NCI-H2029 treated with DMSO at 0.1 percent for 48 hours (cell line): ENCODE measurements at places on chromosomes 11 and 22.
A peak's percentile ranks its signal among the peaks of the same experiment; 100 is the strongest.

DNA sequence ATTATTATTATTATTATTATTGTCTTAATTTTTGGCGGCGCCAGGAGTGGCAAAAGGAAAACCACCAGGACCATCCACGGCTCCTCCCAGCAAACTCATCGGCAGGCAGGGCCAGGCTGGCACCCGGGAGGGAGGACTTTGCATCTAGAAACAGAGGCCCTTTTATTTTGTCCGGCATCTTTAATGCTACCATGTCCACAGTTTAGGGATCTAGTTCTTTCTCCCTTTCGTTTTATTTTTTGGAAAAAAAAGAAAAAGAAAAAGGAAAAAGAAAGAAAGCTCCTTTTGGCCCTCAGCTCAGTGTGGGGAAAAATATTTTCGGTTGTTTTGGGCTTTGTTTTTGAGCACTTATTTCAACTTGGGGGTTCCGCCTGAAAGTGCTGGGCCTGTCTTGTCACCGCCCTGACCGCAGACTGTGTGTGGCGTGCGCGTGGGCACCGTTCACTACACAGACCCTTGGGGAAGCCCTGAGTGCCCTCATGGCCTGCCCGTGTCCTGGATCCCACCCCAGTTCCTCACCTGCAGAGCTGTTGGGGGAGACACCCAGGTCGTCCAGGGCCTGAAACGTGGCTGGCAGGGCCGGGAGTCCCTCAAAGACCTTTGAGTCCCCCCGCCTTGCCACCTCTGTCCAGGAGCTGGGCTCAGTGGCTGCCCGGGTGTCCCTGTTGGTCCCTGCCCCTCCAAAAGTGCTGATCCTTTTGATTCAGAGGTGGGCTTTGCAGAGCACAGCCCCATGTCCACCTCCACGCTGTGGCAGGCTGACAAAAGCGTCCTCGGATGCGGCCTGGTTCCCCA lies 69.1 kb upstream of the PPARA start:
- DNase-seq = no peak

DNA sequence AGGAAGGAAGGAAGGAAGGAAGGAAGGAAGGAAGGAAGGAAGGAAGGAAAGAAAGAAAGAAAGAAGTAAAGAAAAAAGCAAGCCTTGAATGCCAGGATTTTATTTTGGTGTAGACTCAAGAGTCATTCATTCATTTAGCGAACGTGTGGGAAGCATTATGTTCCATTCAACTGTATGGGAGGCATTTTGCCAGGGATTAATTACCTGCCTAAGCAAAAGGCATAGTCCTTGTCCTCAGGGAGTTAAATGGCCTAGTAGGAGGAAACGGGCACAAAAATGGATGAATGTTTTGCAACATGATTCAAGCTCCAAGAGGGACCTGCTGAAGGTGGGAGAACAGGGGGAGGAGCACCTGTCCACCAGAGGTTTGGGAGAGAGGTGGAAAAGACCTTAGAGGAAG lies 16.2 kb upstream of the ZNRF3 start:
- peak; percentile 31 for DNase-seq

DNA sequence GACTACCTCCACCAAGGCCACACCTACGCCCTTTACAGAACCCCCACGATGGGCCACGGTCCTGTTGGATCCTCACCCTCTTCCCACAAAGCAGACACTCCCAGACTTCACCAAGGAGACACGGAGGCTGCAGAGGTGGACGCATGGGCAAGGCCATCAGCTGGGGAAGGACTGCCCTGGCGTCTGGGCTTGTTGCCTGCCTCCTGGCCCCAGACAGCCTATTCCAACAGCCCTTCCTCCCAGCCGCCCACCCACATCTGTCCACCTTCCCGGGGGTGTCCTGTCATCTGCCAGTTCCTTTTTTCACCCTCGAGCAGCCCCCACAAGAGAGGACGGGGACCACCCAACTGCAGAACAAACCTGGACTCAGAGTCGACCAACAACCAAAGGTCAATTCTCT lies 28.9 kb upstream of the TH start:
- DNase-seq = no peak

DNA sequence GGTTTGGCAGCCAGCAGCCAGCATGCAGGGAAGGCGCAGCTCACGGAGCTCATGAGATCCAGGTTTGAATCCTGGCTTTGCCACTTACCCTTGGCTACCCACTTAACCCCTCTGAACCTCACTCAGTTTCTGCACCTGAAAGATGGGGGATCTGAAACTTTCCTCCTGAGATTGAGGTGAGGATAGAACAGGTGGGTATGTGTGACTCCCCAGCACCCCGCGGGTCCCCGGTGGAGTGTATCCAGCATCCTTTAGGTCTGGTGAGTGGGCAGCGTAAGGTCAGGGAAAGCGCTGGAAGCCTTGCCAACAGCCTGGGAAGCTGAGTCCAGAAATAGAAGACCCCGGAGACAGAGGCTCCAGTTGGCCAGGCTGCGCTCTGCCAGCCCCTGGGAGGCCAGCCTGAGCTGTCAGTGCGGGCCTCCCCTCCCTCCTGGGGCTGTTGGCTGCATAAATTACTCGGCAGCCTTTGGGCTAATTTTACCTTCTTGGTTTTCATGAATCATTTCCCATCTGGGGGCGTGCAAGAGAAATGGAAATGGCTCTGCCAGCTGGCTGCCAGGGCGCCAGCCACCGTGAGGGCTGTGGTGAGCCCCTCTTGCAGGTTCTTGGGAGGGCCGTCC lies 17.6 kb downstream of the PRDM11 start:
- no peak for DNase-seq

DNA sequence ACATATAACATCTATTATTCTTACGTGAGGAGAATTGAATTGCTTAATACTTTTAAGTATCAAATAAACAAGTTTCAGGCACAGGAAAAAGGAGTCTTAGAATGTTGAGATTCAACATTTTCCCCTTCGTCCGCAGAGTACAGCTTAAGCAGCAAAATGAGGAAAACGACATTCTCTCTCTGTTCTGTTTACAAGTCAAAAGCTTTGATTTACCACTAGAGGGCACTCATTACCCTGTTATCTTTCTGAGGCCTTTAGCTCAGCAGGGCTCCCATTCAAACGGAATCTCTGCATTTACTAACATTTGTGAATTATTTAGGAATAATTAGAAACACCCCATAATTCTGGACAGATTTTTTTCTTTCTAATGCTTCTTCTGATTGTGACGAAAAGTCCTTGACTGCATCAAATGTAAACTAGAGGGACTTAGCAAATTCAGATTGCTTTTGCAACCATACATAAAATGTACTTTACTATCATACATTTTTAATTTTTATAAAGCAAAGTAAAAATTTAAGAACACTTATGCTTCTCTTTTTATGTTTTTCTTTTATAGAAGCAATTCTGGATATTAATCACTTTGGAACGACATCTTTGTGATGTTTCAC lies 75.0 kb downstream of the JRKL start:
- DNase-seq = peak; percentile 73

- DNase-seq = no peak
Measured at GRCh38 chr11:96200243-96200642, 142.8 kb downstream of the MAML2 start.

- no peak for DNase-seq
Measured at GRCh38 chr11:59501931-59502330, 1.4 kb upstream of the OR4D11 start.

DNA sequence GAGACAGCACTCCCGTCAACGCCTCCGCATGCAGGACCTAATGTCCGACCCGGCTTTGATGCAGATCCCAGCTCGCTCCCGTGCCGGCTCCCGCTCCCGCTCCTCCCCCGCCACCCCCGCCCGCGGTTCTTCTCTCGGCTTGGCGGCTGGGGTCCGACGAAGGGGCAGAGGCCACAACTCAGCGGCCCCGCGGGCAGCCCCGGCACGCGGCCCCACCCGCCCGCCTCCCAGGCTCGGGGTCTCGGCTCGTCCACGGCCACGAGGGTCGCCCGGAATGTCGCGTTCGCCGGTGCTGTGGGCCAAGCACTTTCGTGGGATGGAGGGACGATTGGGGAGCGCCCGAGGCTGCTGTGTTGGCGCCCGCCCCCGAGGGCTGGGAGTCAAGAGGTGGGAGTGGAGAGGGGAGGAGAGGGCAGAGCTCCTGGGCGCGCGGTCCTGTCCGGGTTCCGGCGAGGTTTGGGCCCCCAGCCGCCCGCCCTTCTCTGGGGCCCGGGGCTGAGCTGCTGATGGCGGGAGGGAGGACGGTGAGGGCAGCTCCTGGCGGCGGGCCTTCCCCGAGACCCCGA lies 5.3 kb upstream of the TBX1 start:
- no peak for DNase-seq

DNA sequence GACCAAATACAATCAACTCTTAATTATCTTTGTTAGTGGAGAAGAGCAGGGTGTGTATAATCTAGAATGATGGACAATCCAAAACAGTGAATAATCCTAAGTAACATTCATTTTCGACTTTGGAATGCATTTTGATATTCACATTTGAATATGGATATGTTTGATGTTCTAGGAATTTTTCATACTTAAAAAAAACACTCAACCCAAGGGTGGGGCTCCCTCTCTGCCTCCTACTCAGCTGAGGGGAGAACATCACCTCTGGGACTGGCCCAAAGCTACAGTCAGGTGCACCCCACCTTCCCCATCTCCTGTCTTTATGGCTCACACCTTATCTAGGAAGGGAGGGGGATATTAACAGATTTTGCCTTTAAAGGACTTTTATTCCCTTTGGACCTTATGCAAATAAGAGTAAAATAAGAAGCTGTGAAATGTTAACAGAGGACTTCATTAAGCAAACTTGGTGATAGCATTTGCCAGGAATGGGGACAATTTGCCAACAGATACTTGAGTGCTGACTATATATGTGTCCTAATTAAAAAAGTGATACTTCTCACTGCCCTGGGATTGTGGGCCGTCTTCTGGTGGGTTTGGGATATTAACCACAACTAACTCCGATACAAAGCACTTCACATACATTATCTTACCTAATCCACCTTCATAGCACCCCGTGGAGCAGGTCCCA lies 187.0 kb downstream of the ST3GAL4 start:
- no peak for DNase-seq

GRCh38 chr11:76759517-76759916 lies 23.6 kb upstream of the TSKU start:
- no peak for DNase-seq

- DNase-seq = no peak
Measured at GRCh38 chr11:134574947-134575346, 162.9 kb upstream of the B3GAT1 start.

DNA sequence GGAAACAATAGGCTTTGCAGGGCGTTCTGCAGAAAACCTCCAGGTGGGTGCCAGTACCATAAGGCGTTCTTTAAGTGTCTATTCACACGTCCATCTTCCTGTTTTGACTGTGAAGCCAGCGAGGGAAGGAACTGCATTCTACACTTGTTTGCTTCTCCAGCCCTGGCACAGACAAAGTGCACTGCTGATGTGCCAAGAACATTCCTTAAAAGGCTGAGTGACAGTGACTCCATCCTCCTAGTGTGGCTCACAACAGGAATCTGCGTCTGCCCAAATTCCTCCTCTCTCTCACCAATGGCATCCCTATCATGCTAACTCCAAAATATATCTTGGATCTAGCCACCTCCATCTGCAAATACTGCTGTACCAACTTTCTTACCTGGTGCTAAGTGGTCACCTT lies 407.4 kb upstream of the SYN3 start:
- DNase-seq = no peak

- DNase-seq = no peak
Measured at GRCh38 chr22:23047265-23047664, 23.1 kb upstream of the GNAZ start.

- DNase-seq = no peak
Measured at GRCh38 chr22:28442711-28443525, 236.7 kb downstream of the TTC28 start.

GRCh38 chr11:65744699-65745042 lies 24.1 kb upstream of the RNASEH2C start:
- no peak for DNase-seq

- DNase-seq = no peak
Measured at GRCh38 chr22:42208362-42208761, 62.1 kb downstream of the TCF20 start.

- no peak for DNase-seq
Measured at GRCh38 chr11:110446061-110446460, 16.3 kb downstream of the FDX1 start.

DNA sequence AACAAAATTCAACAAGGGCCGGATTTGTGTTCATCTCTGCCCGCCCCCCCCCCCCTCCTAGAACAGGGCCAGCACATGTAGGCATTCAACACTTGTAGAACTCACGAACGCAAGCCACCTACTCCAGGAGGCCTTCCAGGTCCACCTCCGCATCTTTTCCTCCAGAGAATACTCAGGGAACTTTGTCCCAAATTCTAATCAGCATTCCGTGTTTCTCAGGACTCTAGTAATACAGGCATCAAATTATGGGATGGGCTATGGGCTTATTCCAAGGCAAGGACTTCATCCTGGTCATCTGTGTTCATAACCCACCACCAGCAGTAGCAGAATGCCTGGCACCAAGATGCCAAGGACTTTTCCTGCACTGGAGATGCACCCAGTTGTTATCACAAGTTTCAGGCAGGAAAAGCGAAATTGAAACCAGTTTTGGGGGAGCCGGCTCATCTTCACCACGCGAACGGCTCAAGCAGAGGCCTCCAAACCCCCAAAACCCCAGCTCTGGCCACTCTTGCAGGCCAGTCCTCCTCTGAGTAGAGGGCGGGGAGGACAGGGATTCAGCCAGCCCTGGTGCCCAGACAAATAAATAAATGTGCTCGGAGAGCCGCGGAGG lies 462 bp downstream of the UBE2L6 start:
- no peak for DNase-seq

GRCh38 chr22:48259991-48260670 lies 1497.7 kb downstream of the TBC1D22A start:
- DNase-seq = no peak

DNA sequence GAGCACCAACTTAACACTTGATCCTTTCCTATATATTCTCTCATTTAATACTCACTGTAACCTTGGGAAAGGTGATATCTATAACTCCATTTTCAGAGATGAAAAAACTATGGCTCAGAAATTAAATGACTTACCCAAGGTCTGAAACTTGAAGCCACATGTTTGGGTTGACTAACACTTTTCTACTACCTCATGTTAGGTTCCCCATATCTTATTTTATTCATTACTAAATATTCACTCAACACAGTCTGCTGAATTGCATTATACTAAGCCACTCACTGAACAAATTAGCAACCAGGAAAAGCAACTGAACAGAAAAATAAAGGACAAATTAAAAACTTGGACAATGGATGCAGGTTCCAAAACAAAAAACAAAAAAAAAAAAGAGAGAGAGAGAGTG lies 59.9 kb downstream of the FAM168A start:
- DNase-seq = no peak

DNA sequence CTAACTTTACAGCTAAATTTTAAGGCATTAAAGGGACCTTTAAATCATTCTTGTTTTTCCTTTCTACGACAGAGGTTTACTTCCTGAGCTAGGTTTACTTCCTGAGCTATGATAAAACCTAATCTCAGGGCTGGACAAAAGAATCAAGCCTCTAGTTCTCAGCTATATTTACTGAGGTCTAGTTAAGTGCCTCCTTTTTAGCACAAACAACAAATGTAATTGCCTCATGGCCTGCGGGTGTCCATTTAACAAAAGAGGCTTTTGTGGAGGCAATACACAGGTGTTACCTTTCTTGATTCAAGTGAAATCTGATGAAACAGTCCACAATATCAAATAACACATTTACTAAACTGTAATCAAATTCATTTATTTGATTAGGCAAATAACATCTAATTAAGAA lies 67.3 kb downstream of the IMMP1L start:
- DNase-seq = peak; percentile 88

GRCh38 chr22:48800886-48801607 lies 1026.6 kb downstream of the BRD1 start:
- DNase-seq = no peak

GRCh38 chr11:66885950-66886440 lies 29.1 kb downstream of the LRFN4 start:
- no peak for DNase-seq

GRCh38 chr11:75525433-75526191 lies at the start of gene GDPD5:
Gene GDPD5, minus strand, starts transcription at chr11:75525941. Its CDS starts 48,206 bp downstream, at chr11:75477735.
- DNase-seq = peak; percentile 76
